ENCODE measurements at places on chromosomes 1 and 21.
A peak's percentile ranks its signal among the peaks of the same experiment; 100 is the strongest.

DNA sequence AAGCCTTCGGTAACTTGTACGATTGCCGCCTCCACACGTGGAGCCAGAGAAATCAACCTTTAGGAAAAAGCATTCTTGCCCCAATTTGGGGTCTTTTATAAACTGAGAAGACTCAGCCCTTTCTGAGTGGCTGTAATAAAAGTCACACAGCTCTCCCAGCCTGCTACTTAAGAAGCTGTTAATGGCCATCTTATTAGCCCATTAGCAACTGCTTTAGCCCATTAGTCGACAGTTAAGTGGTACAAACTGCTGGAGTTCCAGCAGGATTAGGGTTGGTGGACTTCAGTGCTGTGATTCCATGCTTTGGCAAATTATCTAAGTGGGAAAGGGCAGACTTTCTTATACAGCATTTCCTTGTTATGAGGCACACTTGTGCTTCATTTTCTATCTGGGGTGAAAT lies 461.3 kb downstream of the RPS6KC1 start:
- no peak for DNase-seq

DNA sequence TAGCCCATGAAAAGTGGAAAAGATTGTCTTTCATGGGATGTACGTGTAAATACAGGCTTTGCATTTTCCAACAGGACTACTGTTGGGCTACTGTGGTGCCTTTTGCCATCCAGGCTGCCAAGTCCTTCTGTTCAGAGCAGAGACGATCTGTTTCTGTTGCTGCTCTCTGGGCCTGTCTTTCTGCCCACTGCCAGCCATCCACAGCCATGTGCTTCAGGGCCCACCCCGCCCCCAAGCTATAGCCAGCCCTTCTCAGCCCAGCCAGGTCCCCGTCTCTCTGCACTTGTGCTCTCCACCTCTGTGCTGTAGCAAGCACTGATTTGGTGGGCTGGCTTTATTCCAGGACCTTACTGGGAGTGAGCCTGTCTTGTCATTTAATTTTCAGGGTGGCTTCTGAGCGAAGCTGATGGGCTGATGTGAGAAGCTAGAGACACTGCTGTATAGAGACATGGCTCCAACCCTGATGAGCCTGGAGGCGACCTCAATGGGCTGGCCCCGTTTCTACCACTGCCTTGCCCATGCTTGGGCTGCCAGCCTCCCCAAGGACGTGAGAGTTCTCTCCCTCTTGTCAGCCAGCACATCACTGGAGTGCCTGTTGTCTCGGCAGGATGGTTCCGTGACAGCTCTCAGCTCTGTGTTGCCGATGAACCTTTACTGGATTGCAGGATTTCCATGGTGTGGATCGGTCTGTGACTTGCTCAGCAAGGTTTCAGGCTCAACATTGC lies 137.8 kb downstream of the PEX14 start:
- DNase-seq = no peak

DNA sequence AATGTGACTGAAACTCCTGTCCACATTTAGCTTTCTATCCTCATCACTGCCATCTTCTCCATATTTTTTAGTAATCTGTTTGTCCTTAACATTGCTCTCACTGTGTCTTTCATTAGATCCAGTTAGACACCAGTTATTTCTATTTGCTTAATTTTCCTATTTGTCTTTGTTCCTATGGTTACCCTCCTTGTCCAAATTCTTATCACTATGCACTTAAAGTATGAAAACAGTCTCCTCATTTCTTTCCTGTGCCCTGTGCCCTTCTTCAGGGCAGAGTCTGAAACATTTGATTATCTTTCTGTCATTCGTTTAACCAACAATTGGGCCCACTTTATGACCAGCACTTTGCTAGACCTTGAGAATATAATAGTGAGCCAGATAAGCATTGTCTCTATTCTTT lies 64.2 kb downstream of the SLC30A7 start:
- no peak for DNase-seq

DNA sequence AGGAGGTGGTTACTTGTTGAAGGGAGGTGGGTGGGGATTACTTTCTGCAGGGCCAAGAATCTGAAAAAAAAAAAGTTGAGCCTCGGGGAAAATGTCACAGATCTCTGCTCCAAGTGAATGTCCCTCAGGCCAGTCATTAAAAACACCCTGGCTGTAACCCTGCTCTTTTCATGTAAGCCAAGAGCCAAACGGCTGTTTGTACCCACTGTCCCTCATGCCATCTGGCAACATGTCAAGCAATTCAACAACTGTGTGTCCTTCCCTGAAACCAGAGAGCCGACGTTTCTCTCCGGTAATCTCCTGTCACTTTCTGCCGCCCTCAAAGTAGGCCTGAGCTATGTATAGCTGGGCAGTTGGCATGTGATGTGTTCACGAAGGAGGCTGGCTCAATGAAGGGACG lies 14.7 kb downstream of the CASQ2 start:
- no peak for DNase-seq

DNA sequence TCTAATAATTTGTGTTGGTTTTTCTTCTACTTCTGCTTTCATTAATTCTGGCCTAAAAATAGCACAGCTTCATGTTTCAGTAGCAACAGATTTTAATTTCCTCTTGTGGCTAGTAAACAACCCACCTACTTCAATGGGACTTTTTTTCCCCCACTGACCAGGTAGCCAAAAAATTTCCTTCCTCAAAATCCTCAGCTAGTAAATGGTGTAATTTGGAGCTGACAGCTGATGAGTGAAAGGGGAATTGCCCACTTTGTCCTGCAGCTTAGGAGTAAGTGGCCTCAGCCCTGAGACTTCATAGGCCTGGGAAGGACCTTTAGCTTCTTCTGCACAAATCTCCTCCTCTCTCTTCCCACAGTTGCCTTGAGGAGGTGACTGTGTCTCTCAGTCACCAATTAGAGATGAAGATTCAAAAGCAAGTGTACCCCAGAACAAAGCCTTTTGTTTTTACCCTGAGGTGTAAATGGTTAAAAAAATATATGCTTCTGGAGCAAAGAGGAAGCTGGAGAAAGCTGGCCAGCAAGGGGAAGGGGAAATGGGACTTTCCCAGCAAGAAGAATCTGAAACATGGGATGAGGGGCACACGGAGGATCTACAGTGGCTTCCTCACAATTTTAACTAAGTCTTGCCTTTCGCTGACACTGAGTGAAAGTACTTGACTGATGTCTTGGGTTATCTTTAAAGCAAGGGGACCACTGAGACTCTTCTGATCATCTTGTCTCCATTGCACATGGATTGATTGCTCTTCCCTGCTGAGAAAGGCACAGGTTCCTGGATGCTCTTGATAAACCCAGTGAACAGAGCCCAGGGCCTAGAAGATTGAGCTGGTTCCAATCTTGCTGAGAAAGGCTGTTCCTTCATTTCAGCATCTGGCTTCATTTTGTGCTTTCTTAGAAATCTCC lies 35.8 kb upstream of the VCAM1 start:
- DNase-seq = no peak

- no peak for DNase-seq
Measured at GRCh38 chr1:40806731-40807695, 23.4 kb downstream of the KCNQ4 start.

DNA sequence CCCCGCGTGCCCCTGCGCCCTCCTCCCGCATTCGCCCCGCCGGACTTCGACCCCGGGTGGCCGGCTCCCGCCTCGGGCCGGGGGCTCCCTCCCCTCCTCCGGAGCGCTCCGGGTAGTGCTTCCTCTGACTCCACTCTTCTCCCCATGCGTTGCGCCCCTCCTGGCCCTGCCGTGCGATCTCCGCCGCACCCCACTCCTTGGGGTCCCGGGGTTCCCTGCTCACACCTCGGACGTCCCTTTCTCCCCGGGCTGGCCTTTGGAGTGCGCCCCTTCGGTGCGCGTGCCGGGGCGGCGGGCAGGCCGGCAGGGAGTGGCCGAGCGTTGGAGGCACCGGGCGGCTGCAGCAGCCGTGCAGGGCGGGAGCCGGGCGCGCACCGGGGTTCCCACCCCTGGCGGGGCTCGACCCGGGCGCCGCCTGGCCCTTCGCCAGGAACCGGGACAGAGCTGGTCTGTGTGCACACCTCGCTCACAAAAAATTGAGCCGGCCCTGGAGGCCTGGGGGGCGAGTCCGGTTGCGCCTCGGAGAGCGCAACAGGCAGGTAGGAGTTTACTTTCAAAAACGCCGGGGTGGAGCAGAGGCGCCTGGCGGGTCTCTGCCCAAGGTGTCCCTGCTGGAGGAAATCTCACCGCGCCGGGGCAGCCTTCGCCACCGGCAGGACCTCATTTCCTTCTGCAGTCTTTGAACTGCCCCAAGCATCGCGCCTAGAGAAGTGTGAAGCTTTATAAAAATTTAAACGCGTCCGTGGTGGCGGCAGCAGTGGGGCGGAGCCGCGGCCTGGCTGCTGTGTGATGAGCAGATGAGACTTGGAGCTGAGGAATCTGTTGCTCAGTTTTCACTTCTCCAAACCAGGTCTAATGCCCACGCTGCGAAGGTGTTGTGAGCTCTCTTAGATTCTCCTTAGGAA lies 650 bp downstream of the VANGL1 start:
- DNase-seq = peak; percentile 61

- no peak for DNase-seq
Measured at GRCh38 chr1:200779326-200779725, 40.6 kb downstream of the CAMSAP2 start.

GRCh38 chr1:218377143-218377660 lies 32.1 kb downstream of the TGFB2 start:
- no peak for DNase-seq
